CD4-positive, alpha-beta T cell treated with Interleukin-2 at 100 ng/mL for 4 hours (primary cell): ENCODE measurements at places on chromosomes 4 and X.

DNA sequence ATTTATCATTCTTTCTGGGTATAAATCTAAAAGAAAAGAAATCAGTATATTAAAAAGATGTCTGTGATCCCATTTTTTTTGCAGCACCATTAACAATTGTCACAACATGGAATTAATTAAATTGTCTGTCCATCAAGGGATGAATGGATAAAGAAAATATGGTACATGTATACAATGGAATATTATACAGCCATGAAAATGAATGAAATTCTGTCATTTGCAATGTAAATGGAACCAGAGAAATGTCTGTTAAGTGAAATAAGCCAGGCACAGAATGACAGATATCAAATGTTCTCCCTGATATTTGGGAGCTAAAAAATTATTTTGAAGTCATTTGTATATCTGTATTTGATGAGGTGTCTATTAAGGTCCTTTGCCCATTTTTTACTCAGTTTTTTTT lies 77.1 kb upstream of the NDST4 start:
- DNase-seq = no peak

GRCh38 chr4:32106767-32107166 lies 1386.6 kb downstream of the PCDH7 start:
- no peak for DNase-seq

DNA sequence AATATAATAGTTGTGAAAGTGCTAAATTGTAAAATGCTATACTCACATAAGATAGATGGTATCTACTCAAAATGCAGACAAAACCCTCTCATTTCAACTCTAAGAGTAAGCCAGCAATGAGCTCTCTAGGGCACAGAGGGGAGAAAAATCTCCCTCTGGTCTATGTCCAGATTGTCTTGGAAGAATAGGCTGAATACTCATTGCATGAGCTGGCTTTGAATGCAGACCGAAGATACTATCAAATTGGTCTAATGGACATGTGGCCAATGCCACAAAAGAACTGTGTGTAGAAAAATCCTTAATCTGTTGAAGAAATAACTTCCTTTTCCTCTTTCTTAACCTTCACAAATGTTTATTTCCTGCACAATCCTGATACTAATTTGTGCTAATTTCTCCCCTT lies 3.5 kb downstream of the ZXDA start:
- no peak for DNase-seq

DNA sequence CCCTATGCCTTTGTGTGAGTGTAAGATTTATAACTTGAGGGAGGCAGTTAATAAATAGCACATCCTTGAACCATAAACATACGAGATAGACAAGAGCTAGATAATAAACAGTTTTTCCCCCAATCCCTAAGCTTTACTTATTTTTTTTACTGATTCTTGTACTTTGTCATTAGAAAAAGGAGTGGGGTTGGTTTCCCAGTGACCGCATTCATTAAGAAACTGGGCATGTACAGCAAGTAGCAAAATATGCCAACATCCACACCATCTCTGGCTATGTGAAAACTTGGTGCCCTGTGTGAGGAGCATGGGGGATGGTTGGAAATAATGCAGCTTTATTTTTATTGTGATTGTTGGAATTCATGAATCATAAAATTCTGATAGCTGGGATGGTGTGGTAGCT lies 176.2 kb downstream of the CBR4 start:
- no peak for DNase-seq

GRCh38 chr4:80097400-80098177 lies 24.6 kb upstream of the ANTXR2 start:
- DNase-seq = no peak

- DNase-seq = no peak
Observed at GRCh38 chrX:136021903-136022302, 36.7 kb downstream of the SLC9A6 start.

GRCh38 chr4:3792813-3793212 lies 26.6 kb downstream of the ADRA2C start:
- no peak for DNase-seq

DNA sequence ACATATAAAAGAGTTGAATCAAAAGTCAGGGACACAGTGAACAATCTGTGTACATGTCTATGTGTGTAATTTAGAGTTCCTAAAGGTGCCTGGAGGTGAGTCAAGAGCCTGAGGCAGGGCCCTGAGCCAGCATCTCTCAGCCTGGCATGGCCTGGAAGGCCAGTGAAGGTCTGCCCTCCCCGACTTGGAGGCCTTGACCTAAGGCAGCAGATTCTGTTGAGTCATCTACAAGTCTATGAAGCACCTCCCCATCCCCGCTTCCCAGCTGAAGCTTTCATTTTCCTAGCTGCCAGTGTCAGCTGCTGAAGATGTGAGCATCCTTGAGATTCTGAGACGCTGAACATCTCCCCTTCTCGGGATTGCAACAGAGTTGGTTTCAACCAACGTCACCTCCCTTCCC lies 583.9 kb downstream of the BCOR start:
- no peak for DNase-seq

GRCh38 chr4:141638230-141638629 lies 1.8 kb downstream of the IL15 start:
- DNase-seq = no peak

DNA sequence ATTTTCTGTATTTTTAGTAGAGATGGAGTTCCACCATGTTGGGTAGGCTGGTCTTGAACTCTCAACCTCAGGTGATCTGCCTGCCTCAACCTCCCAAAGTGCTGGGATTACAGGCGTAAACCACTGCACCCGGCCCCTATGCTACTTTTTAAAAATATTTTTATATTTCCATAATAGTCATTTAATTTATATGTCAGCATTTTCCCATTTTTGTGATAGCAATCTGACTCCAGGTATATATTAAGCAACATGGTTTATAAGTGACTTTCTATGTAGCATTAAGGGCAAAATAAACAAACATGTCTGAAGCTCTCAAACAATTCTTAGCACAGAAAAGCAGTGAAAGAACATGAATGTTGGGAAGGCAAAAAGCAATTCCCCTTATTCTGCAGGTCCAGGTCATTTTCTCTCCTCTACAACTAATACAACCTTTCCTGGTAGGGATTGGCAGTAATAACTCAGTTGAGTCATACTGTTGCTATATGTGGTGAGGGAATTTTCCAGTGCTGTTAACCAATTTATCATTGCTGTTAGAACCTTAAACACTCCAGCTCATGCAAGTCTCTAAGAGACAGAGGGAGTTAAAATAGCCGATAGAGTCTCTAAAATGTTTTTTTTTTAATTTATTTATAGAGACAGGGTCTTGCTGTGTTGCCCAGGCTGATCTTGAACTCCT lies 24.0 kb downstream of the SMIM14 start:
- DNase-seq = no peak

DNA sequence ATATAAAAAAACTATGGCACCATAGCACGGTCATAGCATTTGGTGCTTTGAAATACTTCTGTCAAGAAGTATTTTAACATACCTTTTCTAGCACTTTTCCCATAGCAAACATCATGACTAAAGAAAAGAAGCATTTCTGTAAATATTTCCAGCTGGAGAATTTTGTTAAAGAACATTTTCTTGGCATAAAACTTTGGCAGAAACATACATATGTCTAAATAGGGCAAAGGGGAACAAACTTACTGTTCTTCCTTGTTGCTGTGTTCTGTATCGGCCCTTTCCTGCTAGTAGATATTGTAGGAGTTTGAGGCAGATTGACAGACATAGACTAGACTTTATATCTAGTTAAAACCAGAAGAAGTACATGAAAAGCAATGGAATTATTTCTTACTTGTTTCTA lies 2368.5 kb downstream of the PCDH7 start:
- no peak for DNase-seq

DNA sequence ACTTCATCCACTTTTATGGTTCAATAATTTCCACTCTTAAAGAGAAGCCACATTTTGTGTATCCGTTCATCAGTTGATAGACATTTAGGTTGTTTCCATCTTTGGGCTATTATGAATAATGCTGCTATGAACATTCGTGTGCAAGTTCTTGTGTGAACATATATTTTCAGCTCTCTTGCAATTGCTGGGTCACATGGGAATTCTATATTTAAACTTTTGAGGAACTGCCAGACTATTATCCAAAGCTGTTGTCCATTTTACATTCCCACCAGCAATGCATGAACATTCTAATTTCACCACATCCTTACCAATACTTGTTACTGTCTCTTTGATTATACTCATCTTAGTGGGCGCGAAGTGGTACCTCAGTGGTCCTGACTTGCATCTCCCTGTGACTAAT lies 61.9 kb downstream of the NR3C2 start:
- DNase-seq = no peak

DNA sequence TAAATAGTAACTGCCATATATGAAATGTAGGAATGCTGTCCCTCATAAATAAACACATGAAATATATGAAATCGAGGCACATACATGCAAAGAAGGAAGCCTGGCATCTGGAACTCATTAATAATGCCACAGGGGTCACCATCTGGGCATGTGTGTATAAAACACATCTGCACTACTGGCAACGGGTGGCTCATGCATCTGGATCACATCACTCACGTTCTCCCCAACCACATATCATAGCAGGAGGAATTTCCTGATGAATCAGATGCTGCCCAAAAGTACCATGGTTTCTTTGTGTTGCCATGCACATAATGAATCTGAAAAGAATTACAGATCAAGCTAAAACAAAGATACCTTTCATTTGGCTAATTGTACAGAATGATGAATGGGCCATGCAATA lies 28.6 kb downstream of the RNF175 start:
- no peak for DNase-seq

DNA sequence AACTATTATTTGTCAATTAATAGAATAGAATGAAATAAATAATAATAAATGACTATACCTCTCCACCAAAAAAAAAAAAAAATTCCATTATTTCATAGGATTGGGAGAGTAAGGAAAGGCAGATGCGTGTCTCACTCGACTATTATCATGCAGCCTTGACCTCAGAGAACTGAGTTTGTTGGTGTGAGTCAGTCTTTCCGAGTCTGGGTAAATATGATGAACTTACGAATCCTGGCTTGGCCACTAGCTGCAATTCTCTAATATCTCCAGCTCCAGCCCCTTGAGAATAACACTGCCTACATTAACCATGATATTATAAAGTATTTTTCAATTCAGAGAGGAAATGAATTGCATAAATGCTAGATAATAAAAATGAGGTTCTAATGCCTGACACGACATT lies 46.6 kb upstream of the DHX15 start:
- no peak for DNase-seq

DNA sequence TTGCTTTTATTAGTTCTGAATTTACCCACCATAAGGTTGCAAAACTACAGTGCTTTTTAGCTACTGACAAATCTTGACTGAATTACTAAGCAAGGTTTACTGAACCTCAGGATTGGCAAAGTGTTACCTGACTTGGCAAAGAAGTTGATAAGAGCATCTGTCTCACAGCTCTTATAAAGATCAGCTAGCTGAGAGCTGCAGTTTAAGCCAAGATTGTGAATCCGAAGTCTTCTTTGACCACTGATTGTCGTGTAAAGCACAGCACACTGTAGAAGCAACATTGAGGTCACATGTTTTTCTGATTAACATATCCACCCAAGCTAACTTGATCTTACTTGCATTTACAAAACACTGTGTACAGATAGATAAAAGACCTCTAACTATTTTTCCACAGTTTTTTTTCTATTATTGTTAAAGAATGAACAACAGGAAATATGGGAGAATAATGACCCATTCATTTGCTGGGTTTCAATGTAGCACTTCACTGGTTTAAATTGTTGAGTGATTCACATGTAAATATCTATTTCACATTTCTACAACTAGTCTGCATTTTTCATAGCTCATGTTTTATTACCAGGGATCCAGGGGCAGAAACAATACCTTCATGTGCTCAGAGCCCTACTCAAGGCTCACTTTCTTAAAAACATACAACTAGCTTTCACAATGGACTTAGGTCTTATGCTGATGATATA lies 54.0 kb downstream of the METTL14 start:
- DNase-seq = no peak

DNA sequence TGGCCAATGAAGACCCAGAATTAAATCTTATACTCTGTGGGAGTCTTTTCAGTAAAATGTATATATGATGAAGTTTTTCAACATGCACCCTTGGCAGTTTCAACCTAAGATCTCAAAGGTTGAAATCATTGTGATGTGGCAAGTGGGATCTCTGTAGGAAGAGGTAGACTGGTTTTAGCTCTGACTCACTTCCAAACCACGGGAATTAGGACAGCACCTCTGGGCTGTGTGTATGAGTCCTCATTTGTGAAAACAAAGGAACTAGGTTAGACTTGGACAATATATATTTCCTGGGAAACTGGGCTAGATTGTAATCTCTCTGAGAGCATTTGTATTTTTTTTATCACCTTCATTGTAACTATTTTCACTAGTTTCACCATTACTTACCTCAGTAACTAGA lies 333.0 kb downstream of the ADGRL3 start:
- DNase-seq = no peak

- peak; percentile 70 for DNase-seq
Observed at GRCh38 chrX:56733459-56734046, 4.5 kb downstream of the NBDY start.

GRCh38 chr4:30586850-30587249 lies 133.3 kb upstream of the PCDH7 start:
- DNase-seq = no peak

DNA sequence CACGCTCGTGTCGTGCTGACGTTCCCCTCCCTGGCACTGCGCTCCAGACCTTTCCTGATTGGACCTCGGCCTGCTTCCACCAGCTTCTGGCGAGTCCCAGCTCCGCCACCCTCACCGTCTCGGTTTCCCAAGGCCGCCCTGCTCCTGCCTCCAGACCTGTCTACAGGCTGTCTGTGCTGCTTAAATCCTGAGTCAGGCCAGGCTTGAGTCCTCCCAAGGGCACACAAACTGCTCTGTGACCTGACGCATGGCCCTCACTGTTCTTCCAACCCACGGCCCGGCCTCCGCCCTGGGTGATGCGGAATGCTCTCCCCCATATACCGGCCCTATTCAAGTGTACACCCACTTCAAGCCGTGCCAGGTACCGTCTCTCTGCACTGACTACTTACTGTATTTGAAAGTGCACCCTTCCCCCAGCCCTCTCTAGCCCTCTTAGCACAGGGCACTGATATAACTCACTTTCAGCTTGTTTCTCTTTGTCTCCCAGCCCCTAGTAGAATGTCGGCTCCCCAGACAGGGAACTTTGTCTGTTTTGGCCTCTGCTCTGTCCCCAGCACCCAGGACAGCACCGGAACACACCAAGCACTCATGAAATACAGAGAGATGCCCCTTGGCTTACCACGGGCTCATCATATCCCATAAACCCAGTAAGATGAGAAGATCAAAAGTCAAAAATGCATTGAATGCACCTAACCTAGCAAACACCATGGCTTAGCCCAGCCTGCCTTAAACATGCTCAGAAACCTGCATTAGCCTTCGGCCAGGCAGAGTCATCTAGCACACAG lies 63.1 kb upstream of the AFAP1 start:
- DNase-seq = no peak

DNA sequence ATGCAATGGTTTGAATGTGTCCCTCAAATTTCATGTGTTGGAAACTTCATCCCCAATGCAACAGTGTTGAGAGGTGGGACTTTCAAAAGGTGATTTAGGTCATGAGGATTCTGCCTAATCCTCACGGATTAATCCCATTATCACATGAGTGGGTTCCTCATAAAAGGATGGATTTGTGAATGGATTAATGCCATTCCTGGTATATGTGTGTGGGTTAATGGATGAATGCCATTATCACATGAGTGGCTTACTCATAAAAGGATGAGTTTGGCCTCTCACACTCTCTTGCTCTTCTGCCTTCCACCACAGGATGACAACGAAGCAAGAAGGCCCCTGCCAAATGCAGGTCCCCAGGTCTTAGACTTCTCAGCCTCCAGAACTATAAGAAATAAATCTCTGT lies 30.5 kb upstream of the NEUROG2 start:
- DNase-seq = no peak

GRCh38 chrX:88558421-88558820 lies 188.6 kb upstream of the CPXCR1 start:
- DNase-seq = no peak
